B cell (primary cell): ENCODE measurements at places on chromosomes 5 and 9. TPM values are rescaled to one million over a fixed set of nuclear protein-coding genes. Genes with fewer than 3 reads are reported as not detected.

DNA sequence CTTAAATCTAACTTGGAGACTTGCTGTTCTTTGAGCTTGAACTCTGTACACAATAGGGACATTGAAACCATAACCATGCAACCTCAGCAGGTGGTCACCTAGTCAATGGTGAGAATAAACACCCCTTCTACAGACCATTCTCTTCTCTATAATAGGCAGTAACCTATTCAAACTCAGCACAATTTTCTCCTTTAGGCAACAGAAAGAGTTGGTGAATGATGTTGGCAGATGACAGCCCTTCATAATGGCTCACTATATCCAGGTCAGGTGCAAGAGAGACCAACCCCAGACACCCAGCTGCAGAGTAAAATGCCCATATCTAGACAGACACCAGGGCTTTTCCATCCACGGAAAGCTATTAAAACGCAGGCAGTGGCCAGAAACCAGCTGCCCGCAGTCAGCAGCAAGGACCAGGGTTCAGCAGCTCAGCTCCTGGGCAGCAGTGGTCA lies 106.7 kb downstream of the SERINC5 start:
- no peaks in the 10 kb centered on the region for H3K36me3 ChIP-seq
- no peak for DNase-seq
- H3K4me3 ChIP-seq = no peak overlapping the region
- H3K4me1 ChIP-seq = peaks cover 6% of the 10 kb centered on the region
- no peaks in the 10 kb centered on the region for H3K27me3 ChIP-seq

DNA sequence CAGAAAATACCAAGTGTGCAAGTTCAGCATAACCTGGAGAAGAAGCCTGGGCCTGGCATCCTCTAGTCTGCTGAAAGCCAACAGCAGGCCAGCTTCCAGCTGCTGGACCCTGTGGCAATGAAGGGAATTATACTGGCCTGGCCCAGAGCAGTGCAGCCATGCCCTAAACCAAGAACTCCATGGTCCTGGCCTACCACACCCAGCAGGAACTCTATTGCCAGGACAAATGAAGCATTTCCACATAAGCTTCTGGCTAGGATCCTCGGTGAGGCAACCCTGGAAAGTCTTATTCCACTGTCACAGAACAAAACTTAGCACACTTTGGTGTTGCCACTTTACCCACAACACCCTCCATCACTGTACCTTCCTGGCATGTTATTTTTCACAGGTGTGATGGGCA lies 35.5 kb downstream of the CDK5RAP2 start:
- no peaks in the 10 kb centered on the region for H3K4me1 ChIP-seq
- peaks cover 78% of the 10 kb centered on the region for H3K36me3 ChIP-seq
- no peak for DNase-seq
- H3K4me3 ChIP-seq = no peak overlapping the region
- H3K27ac ChIP-seq = no peak overlapping the region
- H3K27me3 ChIP-seq = no peaks in the 10 kb centered on the region

DNA sequence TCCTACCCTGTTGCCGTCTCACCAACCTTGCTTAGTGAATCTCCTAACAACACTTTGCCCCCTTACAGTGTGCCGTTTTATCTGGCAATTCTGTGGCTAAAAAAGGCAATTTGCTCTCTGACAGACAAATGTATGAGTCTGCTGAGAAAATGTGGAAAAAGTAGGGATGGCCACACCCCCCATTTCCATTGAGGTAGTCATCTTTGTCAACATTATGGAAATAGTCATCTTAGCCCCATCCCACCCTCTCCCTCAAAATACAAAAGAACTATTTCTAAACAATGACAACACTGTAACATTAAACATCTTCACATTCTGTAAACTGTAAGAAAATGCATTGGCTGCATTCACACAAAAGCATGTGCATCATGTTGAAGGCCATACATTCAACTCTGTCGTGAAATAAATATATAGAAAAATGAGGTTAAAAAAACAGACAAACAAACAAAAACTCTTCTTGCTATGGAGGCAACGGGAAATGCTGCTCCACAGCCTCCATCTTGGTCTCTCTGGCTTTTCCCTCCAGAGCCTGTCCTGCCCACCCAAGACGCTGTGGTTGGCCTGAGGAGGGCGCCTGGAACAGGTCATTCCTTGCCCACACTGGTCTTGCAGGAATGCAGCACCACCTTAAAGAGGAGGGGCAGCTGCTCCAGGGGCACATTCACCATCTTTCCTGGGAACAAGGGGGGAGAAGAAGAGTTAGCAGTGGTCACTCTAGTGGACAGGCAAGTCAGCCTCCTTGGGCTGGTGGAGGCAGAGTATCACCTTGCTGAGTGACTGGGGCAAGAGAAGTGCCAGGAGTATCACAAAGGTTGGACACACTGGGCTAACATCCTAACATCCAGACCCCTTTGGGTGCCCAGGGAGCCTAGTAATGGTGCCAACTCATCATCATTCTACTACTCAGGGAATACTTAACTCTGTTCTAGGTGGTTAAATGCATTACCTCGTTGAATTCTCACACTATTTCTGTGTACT lies 15.2 kb upstream of the NR5A1 start:
- H3K27ac ChIP-seq = no peak overlapping the region
- H3K36me3 ChIP-seq = no peaks in the 10 kb centered on the region

- peak overlapping the region; percentile 62 for H3K4me3 ChIP-seq
- H3K4me1 ChIP-seq = peaks cover 17% of the 10 kb centered on the region
- peak; percentile 64 for DNase-seq
- no peaks in the 10 kb centered on the region for H3K36me3 ChIP-seq
- H3K27ac ChIP-seq = no peak overlapping the region
- peaks cover 34% of the 10 kb centered on the region for H3K27me3 ChIP-seq
Observed at GRCh38 chr5:77972469-77973252, 196.5 kb upstream of the TBCA start.

DNA sequence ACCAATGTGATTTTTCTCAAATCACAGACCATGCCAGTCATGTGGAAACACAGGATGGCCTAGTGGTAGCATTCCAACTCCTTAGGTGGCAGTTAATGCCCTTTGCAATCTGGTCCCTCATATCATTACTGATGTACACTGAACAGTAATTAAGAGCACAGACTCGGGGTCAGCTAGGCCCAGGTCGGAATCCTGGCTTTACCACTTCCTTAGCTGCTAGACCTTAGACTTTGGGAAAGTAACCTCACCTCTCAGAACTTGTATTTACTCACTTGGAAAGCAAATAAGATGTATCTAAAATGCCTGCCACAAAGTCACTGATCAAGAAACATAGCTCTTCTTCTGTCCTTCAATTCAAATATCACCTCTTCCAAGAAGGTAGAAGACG lies 112.8 kb downstream of the MAPKAP1 start:
- H3K27me3 ChIP-seq = no peaks in the 10 kb centered on the region
- DNase-seq = no peak
- no peaks in the 10 kb centered on the region for H3K4me1 ChIP-seq
- H3K36me3 ChIP-seq = no peaks in the 10 kb centered on the region
- no peak overlapping the region for H3K4me3 ChIP-seq

GRCh38 chr9:18343784-18344183 lies 130.2 kb upstream of the ADAMTSL1 start:
- no peak overlapping the region for H3K4me3 ChIP-seq
- H3K27me3 ChIP-seq = no peaks in the 10 kb centered on the region
- H3K36me3 ChIP-seq = no peaks in the 10 kb centered on the region
- no peak for DNase-seq
- no peaks in the 10 kb centered on the region for H3K4me1 ChIP-seq

DNA sequence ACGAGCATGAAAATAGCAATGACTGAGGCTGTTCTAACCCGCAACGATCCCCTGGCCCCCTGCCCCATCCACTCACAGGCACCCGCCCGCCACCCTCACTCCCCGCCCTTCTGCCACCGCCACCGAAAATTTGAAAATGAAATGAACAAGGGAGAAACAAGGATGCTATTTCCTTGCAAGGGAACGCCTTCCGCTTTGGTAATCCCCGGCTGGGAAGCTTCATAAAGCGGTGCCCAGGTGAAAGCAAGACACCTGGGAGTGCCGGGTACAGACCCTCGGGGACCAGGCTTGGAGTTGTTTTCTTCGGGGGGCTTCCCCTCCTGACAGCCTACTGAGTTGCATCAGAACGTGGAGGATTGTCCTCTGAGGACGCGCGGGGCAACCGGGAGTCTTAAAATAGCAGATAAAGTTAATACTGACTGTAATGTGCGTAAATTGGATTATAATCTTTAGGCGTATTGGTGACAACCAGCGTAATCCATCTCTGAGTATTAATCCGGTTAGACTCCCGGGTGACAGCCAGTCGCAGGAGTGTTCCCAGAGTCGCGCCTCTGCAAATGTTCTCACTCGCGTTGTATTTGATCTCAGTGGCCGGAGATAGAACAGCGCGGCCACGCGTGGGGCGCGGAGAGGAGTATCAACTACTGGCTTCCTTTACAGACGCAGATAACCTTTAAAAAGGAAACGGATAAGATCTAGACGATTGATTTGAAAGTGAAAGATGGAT lies 885 bp upstream of the MLLT3 start:
- H3K27me3 ChIP-seq = peaks cover 1% of the 10 kb centered on the region
- peak; percentile 69 for DNase-seq
- H3K27ac ChIP-seq = peak overlapping the region; percentile 40
- no peaks in the 10 kb centered on the region for H3K36me3 ChIP-seq
- H3K4me3 ChIP-seq = peak overlapping the region; percentile 91
- peaks cover 41% of the 10 kb centered on the region for H3K4me1 ChIP-seq

GRCh38 chr5:168114444-168115017 lies 176.9 kb upstream of the WWC1 start:
- no peak overlapping the region for H3K27ac ChIP-seq
- H3K36me3 ChIP-seq = no peaks in the 10 kb centered on the region
- DNase-seq = no peak
- H3K27me3 ChIP-seq = no peaks in the 10 kb centered on the region
- no peak overlapping the region for H3K4me3 ChIP-seq
- no peaks in the 10 kb centered on the region for H3K4me1 ChIP-seq

DNA sequence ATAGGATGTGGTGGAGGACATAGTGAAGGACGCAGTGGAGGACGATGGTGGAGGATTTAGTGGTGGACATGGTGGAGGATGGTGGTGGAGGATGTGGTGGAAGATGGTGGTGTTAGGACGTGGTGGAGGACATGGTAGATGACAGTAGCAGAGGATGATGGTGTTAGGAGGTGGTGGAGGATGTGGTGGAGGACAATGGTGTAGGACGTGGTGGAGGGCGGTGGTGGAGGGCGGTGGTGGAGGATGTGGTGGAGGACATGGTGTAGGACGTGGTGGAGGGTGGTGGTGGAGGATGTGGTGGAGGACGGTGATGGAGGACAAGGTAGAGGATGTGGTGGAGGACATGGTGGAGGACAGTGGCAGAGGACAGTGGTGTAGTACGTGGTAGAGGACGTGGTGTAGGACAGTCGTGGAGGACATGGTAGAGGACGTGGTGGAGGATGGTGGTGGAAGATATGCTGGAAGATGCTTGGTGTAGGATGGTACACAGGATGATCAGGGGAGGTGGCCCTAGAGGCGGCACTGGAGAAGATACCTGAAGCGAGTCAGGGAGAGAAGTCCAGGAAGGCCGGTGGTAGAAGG lies 68.7 kb downstream of the S1PR3 start:
- no peak for DNase-seq
- H3K27me3 ChIP-seq = peaks cover 3% of the 10 kb centered on the region
- no peaks in the 10 kb centered on the region for H3K4me1 ChIP-seq
- H3K4me3 ChIP-seq = no peak overlapping the region
- H3K36me3 ChIP-seq = no peaks in the 10 kb centered on the region
- no peak overlapping the region for H3K27ac ChIP-seq

- DNase-seq = peak; percentile 18
- no peak overlapping the region for H3K27ac ChIP-seq
- H3K27me3 ChIP-seq = peaks cover 78% of the 10 kb centered on the region
Observed at GRCh38 chr5:93588352-93589151, 5.5 kb downstream of the NR2F1 start.

DNA sequence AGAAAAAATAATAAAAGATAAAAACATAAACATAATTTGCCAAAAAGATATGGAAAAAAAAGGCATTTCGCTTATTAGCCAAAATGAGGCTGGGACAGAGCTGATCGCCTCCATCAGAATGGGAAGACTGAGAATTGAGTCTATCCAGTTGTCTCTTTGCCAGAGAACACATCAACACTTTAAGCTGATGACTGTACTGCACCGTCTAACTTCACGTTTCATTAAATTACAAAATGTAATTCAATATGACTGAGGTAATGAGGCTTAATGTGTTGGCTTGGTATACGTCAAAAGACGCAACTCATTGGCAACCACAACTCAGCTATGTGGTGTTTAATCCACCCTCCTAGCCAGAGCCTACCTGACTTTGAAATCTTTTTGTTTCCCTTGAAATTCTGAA lies 462.7 kb upstream of the CD180 start:
- DNase-seq = no peak
- H3K27me3 ChIP-seq = no peaks in the 10 kb centered on the region
- no peak overlapping the region for H3K27ac ChIP-seq
- H3K36me3 ChIP-seq = no peaks in the 10 kb centered on the region
- no peak overlapping the region for H3K4me3 ChIP-seq

GRCh38 chr5:6812800-6813731 lies 99.8 kb downstream of the TENT4A start:
- DNase-seq = no peak
- no peak overlapping the region for H3K27ac ChIP-seq
- no peaks in the 10 kb centered on the region for H3K36me3 ChIP-seq
- no peaks in the 10 kb centered on the region for H3K27me3 ChIP-seq
- no peak overlapping the region for H3K4me3 ChIP-seq

- no peak overlapping the region for H3K4me3 ChIP-seq
- no peak overlapping the region for H3K27ac ChIP-seq
- no peaks in the 10 kb centered on the region for H3K36me3 ChIP-seq
- H3K27me3 ChIP-seq = no peaks in the 10 kb centered on the region
- DNase-seq = no peak
Observed at GRCh38 chr5:115758356-115758755, 58.1 kb downstream of the CDO1 start.

DNA sequence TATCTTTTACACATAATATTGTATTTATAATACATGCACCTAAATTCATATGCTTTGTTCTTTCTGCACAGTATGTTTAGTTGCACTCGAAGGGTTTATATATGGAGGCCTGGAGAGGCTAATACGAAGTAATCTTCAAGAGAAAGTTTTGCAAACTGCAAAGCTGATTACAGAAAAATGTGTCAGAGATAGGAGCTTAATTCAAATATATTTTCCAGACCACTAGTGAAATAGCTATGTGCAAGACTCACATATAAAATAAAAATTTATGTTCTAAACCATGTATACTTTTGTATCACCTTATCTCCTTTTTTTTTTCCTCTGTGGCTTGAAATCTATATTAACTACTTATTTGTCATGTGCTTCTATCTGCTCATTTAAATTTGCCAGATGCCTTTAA lies 313.8 kb downstream of the EFNA5 start:
- no peaks in the 10 kb centered on the region for H3K4me1 ChIP-seq
- no peaks in the 10 kb centered on the region for H3K27me3 ChIP-seq
- no peak overlapping the region for H3K4me3 ChIP-seq
- DNase-seq = no peak
- H3K27ac ChIP-seq = no peak overlapping the region

Gene FOXD4L5
- total RNA-seq = 0.79 and 1.0 TPM in 2 replicates

Gene IL7R
- 1.4 and 2.4 TPM in 2 replicates for total RNA-seq

Gene SUB1
- total RNA-seq = 117 and 123 TPM in 2 replicates

Gene SPAAR
- total RNA-seq = not detected in 2 replicates

Gene IGIP
- total RNA-seq = 9.9 and 10.0 TPM in 2 replicates

Gene FAM219A
- total RNA-seq = 16.0 and 17.3 TPM in 2 replicates

Gene SPATA9
- 0.22 TPM in 1 of 2 replicates, not detected in the other for total RNA-seq

Gene KLHL9
- 17.5 and 17.6 TPM in 2 replicates for total RNA-seq
